BJ (cell line): ENCODE measurements at places on chromosomes 16 and 17.

- DNase-seq: no peak
Measured at GRCh38 chr16:53936052-53936451, 232.1 kb downstream of the FTO start.

DNA sequence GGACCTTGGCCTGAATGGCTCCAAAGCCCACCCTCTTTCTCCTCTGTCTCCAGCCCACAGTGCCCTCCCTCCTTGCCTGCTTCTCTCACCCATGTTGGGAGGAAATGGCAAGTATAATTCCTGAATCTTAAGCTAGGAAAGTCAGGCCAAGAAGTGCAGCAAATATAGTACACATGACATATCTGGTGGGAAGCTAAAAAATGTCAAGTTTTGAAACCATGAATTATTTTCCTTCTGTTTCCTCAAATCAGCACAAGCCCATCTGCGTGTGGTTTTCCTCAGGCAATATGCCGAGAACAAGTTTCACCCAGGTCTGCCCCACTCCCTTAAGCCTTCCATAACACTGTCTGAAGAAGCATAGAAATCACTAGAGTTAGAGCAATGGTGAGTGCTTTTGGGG is 502.8 kb upstream of the CDH11 start:
- DNase-seq: no peak

GRCh38 chr16:86818671-86819532 is 240.6 kb downstream of the FOXL1 start:
- no peak for DNase-seq

DNA sequence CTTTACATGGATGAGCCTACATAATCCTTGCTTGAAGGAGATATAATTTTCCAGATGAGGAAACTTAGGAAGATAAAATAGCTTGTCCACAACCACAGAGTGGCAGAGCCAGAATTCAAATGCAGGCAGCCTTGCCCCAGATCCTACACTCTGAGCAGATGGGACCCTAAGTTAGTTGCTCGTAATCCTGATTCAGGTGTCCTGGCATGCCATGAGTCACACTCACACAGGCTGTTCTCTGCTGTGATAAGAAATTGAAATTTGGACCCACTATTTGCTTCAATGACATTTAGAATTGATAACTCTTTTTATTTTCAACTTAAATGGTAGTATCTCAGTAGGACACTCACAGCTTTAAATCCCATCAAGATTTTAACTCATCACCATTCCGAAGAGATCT is 150.7 kb upstream of the CACNG5 start:
- no peak for DNase-seq

GRCh38 chr17:69703751-69704150 is 289.3 kb downstream of the MAP2K6 start:
- DNase-seq: no peak

DNA sequence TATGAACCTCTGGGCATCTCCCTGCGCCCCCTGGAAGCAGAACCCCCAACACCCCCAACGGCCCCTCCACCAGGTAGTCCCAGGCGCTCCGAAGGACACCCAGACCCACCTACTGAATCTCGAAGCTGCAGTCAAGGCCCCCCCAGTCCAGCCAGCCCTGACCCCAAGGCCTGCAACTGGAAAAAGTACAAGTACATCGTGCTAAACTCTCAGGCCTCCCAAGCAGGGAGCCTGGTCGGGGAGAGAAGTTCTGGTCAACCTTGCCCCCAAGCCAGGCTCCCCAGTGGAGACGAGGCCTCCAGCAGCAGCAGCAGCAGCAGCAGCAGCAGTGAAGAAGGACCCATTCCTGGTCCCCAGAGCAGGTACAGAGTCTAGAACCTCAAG is 1.5 kb downstream of the BCL6B start:
- DNase-seq: no peak
